ENCODE measurements at places on chromosomes 16 and 17.

DNA sequence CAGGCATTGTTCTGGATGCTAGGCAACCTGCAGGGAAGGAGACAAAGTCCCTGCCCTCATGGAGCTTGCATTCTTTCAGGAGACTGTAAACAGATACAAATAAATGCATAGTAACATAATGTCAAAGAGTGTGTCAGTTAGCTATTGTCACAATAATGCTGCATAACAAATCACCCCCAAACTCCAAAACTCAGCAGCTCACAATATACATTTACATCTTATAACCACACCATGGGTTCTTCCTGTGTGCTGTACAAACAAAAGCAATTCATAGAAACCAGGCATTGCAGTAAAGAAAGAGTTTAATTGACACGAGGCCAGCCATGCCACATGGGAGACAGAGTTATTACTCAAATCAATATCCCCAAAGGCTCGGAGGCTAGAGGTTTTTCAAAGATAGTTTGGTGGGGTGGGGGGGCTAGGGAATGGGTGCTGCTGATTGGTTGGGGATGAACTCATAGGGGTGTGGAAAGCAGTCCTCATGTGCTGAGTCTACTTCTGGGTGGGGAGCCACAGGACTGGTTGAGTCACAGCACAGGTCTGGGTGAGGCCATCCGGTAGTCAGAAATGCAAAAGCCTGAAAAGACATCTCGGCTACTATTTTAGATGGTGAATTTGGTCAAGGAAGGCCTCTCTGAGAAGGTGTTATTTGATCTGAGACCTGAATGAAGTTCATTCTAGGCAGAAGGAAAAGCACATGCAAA, 79.0 kb downstream of the GPRC5B start:
- no peak for DNase-seq

DNA sequence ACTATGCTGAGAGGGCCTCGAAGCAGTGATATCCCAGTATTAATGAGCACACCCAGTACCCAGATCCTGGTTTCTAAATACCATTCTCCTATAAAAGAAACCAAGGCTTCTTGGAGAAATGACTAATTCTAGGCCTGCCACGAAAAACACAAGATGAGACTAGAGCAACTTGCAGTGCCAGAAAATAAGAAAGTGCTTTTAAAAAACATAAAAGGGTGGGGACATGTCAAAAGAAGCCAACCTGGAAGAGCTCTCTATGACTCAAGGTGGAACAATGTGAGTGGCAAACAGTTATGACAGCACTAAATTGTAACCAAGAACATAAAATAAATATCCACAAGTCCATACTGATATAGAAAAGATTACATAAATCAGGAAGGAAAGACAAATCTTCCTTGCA, 153.2 kb upstream of the KCNJ18 start:
- DNase-seq: peak; percentile 2

GRCh38 chr17:57466521-57466920, 210.2 kb downstream of the MSI2 start:
- no peak for DNase-seq

DNA sequence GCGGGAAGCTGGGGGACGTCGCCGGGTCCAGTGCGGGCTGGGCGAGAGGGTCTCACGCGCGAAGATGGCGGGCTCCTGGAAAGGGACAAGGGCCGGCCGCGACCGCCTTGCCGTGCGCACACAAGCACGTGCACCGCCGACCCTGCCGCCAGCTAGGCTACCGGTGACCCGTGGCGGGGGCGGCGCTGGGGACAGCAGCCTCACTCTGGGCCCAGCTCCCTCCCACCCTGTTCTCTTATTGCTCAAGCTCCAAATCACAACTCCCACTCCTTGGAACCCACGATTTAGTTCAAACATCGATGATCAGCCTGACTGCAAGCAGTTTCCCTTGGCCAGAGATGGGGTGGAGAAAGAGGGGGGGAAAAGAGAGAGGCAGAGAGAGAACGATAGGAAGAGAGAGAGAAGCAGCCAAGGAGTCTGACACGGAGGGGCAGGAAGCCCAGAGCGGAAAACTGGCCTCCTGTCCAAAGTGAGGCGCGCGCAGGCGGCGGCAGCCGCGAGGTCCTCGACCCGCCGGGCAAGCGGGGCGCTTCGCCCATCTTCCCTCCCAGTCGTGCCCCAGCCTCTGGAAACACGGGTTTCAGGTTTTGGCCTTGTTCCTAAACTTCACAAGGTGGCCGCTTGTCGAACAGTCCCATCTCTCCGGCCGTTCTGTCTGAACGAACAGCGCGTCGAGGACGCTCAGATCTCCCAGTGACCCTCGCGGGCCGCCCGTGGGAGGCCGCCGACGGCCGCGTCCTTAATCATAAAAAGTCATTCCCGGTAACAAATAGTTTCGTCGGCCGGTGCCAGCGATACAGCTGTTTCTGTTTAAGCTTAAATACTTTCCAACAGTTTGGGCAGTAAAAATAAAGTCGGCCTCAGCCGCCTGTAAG, 1.7 kb upstream of the CBX8 start:
- DNase-seq: no peak

DNA sequence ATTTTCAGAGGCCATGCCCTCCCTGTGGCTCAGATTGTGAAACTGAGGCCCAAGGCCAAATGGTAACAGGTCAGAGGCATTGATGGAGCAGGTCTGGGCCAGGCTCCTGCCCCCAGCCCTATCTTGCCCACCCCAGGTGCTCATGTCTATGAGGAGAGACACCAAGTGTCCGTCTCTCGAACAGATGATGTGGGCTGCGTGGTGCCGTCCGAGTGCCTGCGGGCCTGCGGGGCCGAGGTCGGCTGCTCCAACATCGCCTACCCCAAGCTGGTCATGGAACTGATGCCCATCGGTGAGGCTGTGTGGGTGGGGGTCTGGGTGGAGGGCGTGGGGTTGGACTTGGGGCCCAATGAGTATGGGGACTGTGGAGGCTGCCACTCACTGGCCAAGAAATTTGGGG, 8.7 kb upstream of the FAM83G start:
- DNase-seq: no peak

DNA sequence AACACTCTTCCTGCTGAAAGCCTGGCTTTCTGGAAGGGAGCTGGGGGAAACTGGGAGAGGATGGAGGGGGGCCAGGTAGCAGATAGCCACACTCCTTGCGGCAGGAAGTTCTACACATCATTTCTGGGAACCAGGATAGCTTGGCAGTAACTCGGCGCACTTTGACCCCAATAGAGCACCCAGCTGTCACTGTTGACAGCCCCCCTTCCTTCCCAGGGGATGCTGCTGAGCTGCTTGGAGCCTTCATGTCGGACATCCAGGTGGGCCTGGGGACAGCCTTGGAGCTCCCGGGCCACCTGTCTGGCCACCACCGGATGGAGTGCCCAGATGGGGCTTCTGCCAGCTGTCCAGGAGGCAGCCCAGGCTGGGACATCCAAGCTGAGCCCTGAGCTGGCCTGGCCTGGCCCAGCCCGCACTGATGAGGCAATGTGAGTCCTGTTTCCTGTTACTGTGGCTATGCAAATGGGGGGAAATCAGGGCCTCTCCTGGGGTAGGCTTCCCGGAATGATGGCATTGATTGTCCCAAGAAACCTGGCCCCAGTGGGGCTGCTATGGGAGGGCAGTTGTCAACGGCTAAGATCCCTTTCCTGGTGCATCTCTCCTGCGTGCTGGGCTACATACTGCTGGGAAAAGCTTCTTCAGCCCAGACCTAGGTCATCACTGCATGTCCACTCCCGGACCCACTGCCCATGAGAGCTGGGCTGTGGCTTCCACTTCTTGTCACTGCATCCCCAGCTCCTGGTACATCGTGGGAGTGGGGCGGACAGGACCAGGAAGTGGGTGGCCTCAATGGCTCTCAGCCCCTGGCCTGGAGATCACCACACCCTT, 50.0 kb downstream of the SOCS1 start:
- DNase-seq: no peak

DNA sequence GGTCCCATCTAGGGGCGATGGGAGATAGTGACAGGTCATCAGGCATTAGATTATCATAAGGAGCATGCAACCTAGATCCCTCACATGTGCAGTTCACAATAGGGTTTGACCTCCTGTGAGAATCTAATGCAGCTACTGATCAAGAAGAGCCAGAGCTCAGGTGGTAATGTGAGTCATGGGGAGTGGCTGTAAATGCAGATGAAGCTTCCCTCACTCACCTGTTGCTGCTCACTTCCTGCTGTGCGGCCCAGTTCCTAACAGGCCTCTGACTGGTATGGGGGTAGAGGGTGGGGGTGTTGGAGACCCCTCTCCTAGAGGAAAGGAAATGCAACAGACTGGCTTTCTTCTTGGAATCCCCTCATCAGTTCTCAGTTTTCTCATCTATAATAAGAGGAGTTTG, 131.4 kb downstream of the CA10 start:
- DNase-seq: no peak

DNA sequence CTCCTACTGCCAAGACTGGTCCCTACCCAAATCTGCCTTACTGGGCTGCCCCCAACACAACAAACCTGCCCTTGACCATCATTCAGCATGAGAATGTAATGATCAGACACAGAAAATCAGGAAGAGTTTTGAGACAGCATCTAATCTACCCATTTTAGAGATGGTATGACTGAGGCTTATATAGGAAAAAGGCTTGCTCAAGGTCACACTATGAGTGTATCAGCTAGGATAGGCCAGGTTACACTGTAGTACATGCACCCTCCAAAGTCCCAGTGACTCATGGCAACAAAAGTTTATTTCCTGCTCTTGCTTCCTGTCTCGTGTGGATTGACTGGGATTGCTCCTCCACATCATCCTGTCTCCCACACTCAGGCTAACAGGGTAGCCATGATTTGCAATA, 27.9 kb downstream of the NLRC5 start:
- DNase-seq: no peak

DNA sequence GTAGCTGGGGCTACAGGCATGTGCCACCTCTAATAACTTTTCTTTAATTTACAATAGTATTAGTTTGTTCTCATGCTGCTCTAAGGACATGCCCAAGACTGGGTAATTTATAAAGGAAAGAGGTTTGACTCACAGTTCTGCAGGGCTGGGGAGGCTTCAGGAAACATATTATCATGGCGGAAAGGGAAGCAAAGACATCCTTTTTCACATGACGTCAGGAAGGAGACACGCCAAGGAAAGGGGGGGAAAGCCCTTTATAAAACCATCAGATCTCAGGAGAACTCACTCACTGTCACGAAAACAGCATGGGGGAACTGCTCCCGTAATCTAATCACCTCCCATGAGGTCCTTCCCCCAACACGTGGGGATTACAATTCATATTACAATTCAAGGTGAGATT, 18.3 kb downstream of the IL4R start:
- DNase-seq: no peak

GRCh38 chr17:68305142-68305541, 13.8 kb downstream of the ARSG start:
- DNase-seq: no peak

GRCh38 chr16:15482068-15482747, 47.8 kb downstream of the BMERB1 start:
- peak; percentile 93 for DNase-seq

DNA sequence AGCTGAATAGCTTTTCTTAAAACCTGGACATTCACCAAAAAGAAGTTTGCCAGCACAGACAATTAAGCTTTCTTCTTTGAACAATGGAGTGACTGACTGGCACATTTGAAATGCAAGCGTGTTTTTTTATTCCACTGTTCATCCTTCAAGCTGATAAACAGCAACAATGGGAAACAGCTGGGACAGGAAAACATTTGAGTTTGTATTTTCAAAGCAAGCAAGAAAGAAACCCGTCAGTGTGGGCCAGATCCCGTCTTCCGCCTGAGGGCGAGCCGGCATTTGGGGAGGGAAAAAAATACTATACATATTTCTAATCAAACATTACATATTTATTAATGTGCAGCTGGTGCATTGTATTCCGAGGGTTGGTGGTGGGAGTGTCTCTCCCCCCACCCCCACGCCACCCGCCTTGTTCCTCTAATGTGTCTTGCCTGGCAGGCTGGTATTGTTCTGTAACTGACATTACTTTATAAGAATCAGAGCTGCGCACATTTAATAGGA, 94.3 kb downstream of the CYLD start:
- no peak for DNase-seq

- DNase-seq: no peak
Observed at GRCh38 chr16:67312719-67313118, 13.8 kb downstream of the KCTD19 start.

DNA sequence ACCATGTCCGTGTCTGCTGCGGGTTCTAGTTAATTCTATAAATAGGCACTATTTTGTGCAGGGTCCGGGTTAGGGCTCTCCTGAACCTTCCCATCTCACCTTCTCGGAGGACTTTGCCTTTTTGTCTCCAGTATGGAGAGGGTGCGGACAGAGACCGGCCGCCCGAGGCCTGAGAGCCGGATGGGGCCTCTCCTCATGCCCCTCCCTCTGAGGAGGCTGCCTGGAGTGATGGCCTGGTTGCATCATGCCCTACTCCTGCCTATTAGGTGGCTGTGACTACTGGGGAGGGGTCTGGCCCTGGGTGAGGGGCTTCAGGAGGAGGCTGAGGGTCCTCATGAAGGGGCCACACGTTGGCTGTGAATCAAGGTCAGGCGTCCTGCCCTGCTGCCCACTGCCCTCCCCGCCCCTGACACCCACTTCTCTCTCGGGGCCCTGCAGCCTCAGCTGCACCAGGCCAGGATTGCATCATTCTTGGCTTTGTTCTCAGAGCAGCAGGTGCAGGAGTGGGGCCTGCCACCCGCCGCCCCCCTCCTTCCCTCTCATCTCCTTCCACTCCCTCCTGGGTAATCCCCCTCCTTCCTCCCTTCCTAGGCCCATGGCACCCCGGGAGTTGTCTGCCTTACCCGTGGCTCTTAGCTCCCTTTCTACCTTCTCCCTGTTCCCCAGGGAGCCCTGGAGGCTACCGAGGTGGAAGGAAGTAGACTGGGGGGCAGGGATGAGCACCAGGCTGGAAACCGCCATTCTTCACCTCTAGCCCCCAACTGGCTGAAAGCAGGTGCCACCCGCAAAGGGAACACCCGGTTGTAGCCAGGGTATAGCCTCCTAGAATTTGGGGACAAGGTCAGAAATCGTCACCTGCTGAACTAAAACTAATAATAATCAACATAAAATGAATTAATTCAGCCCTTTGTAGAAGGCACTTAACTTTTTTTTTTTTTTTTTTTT, 12.7 kb upstream of the ARHGAP23 start:
- DNase-seq: no peak

- no peak for DNase-seq
Observed at GRCh38 chr16:57105184-57105583, 12.8 kb downstream of the CPNE2 start.

GRCh38 chr17:2051061-2051932, 3.6 kb upstream of the HIC1 start:
- no peak for DNase-seq

GRCh38 chr16:5895976-5896375, 798.4 kb upstream of the EEF2KMT start:
- no peak for DNase-seq

GRCh38 chr16:73092236-73092781, 44.4 kb upstream of the ZFHX3 start:
- DNase-seq: no peak

DNA sequence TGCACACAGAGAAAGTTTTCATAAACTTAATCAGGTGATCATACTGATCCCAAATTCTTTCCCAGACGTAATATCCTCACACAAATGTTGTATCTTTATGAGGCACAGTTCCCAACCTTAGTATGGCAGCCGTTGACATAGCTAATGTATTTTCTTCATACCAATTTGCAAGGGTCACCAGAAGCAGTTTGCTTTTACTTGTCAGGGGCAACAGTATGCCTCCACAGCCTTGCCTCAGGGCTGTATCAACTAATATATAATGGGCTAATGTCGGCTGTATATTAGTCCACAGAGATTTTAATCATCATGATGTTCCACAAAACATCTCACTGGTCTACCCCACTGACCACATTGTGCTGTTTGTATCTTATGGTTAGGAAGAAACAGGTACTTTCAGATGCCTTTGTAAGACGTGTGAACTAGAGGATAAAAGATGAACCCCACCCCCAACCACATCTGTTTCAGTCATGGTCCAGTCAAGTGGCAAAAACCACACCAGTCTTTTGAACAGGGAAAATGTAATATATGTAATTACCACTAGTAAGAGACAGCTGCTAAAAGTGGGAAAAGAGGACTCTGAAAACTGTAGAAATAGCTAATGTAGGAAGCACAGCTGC, 55.2 kb downstream of the GAN start:
- no peak for DNase-seq
